Heart right ventricle (tissue), 16 donors: ENCODE measurements at places on chromosomes 13 and 19. TPM values are rescaled to one million over a fixed set of nuclear protein-coding genes. Genes with fewer than 3 reads are reported as not detected.

Gene RASL11A
- 1.8 TPM for total RNA-seq

Gene ZNF470
- 5.0 TPM for total RNA-seq

Gene KCTD12
- 29.3 TPM for total RNA-seq

Gene CD22
- 1.6 TPM for total RNA-seq

Gene ERVK3-1
- 14.4 TPM for total RNA-seq

Gene KCNRG
- total RNA-seq = 0.35 TPM

Gene DOCK6
- 48.8 TPM for total RNA-seq

Gene IRS2
- 10.4 TPM for total RNA-seq

Gene ADGRE3
- total RNA-seq = 0.15 TPM

Gene ZNF878
- 0.48 TPM for total RNA-seq

Gene CAPN12
- 0.15 TPM for total RNA-seq

Gene ZNF730
- total RNA-seq = 0.42 TPM

Gene SMAD9
- total RNA-seq = 2.4 TPM

Gene FUT6
- total RNA-seq = not detected

Gene PLIN4
- total RNA-seq = 216 TPM

Gene LYL1
- 3.7 TPM for total RNA-seq

Gene TBC1D17
- total RNA-seq = 46.4 TPM

Gene FFAR1
- not detected for total RNA-seq

Gene MBD3L3
- not detected for total RNA-seq

Gene CYP4F3
- total RNA-seq = 0.04 TPM

Gene TPRX1
- total RNA-seq = not detected

Gene ZNF44
- 9.3 TPM for total RNA-seq

Gene INSR
- total RNA-seq = 128 TPM

Gene ATP4B
- total RNA-seq = not detected

Gene FAM187B
- not detected for total RNA-seq

Gene MEIOSIN
- total RNA-seq = not detected

Gene OR7D4
- not detected for total RNA-seq
